ENCODE measurements at places on chromosomes 16 and 17.

- peak; percentile 3 for DNase-seq
Measured at GRCh38 chr17:12342609-12343435, 322.1 kb downstream of the MAP2K4 start.

DNA sequence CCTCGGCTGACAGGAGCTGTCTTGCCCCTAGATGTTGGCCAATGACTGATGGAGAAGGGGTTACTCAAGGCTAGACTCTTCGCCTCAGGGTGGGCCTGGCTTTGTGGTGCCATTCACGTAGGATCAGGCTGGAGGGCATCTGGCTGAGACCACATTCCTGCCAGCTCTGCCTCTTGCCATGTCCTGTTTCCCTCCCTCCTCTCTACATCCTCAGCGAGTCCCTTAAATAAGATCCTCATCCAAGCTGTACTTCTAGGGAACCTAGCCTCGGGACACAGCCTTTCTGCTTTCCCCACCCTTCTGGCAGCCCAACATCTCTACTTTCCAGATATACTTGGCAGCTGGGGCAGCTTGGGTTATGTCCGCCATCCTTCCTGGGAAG lies 27.9 kb upstream of the EFCAB13 start:
- no peak for DNase-seq

DNA sequence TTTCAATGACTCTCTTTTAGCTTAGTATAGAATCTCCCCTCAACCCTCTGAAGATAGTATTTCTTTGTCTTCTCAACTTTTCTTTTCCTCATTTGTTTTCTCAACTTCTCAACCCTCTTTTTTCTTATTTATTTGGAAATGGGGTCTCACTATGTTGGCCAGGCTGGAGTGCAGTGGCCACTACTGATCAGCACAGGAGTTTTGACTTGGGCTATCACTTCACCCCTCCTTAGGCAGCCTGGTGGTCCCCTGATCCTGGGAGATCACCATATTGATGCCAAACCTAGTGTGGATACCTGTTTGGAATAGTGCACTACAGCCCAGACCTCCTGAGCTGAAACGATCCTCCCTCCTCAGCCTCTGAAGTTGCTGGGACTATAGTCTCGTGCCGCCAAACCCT lies 79.8 kb downstream of the PITPNC1 start:
- DNase-seq = no peak

DNA sequence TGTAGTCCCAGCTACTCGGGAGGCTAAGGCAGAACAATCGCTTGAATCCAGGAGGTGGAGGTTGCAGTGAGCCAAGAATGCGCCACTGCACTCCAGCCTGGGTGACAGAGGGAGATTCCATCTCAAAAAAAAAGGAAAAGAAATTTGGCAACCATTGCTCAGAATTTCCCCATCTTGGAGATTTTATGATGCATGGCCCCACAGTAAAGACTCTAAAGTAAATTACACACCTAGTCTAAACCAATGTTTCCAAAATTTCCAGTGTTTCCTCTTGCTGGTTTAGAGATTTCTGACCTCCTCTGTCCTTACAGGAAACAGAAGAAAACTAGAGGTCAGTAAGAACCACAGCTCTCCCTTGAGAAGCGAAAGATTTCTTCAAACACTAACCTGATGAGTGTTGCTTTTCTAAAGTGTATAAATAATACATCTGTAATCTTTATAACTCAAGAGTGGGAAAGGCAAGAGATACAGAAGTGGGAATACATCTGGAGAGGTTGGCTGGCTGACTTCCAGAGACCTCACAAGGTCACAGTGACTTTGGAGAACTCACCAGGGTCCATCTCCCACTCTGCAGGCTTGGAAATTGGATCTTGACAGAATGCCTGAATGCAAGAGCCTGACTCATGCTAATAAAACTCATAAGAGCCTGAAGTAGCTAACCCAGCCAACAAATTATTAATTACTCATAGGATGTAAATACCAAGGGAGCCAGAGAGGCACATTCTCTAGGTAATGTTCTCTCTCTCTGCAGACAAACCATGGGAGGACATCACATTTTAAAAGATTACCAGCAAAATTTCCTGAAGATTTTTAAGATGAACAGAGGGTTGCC lies 8.8 kb downstream of the ADAT1 start:
- peak; percentile 39 for DNase-seq

GRCh38 chr17:68431661-68432071 lies 25.6 kb downstream of the WIPI1 start:
- no peak for DNase-seq

DNA sequence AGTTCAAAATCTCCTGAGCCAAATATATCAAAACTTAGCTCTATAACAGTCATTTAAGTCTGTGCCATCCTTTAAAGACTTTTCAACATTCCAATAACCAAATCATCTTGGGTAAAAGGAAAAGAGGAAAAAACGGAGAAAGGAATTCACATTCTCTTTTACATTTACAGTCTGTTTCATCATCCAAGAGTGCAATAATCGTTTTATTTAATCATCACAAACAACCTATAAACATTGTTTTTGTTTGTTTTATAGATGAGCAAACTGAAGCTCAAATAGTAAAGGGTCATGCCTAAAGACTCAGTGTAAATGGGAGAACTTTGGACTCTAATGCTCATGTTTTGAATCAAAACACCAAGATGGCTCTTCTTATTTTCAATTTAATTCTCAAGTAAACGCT lies 252.3 kb downstream of the TOX3 start:
- DNase-seq = no peak

GRCh38 chr16:72552654-72553053 lies 380.7 kb upstream of the PMFBP1 start:
- DNase-seq = no peak

- no peak for DNase-seq
Measured at GRCh38 chr17:14118951-14119350, 49.6 kb downstream of the COX10 start.

- no peak for DNase-seq
Measured at GRCh38 chr16:14028202-14028601, 42.9 kb upstream of the MRTFB start.
